ENCODE measurements at places on chromosomes 6 and 20. TPM values are rescaled to one million over a fixed set of nuclear protein-coding genes. Genes with fewer than 3 reads are reported as not detected.

Gene GCM1
- not detected for total RNA-seq

Gene RMND1
- 16.2 TPM for total RNA-seq

Gene C6orf58
- total RNA-seq = not detected

Gene OPRM1
- not detected for total RNA-seq

Gene FAM217A
- not detected for total RNA-seq

Gene CD24
- total RNA-seq = 1.5 TPM

Gene HIVEP1
- total RNA-seq = 9.4 TPM

Gene PHACTR1
- under 0.01 TPM for total RNA-seq

Gene ARFRP1
- 37.3 TPM for total RNA-seq

Gene TTK
- total RNA-seq = 11.2 TPM

Gene ENPP3
- total RNA-seq = 0.81 TPM

Gene ZNF165
- 0.16 TPM for total RNA-seq

Gene SULF2
- total RNA-seq = 12.3 TPM

Gene CAP2
- total RNA-seq = 4.7 TPM

Gene MBOAT1
- 0.49 TPM for total RNA-seq

Gene ERVFRD-1
- not detected for total RNA-seq

Gene SPATA25
- total RNA-seq = not detected

Gene COL12A1
- 194 TPM for total RNA-seq

Gene BTN1A1
- not detected for total RNA-seq

Gene IL20RA
- total RNA-seq = not detected

Gene BLCAP
- total RNA-seq = 44.4 TPM

Gene CDH26
- 0.32 TPM for total RNA-seq

Gene SLC32A1
- not detected for total RNA-seq

Gene TRIM15
- not detected for total RNA-seq

Gene EMILIN3
- not detected for total RNA-seq

Gene NINL
- 3.2 TPM for total RNA-seq

Gene RBM24
- total RNA-seq = 1.3 TPM

Gene AGER
- total RNA-seq = 1.6 TPM

Gene TGM2
- 85.5 TPM for total RNA-seq

Gene GID8
- total RNA-seq = 21.5 TPM

Gene NTSR1
- total RNA-seq = not detected

Gene EBF4
- total RNA-seq = 0.49 TPM

Gene PNPLA1
- 0.49 TPM for total RNA-seq

Gene CFAP206
- total RNA-seq = not detected

Gene PSMF1
- 122 TPM for total RNA-seq

Gene C20orf144
- total RNA-seq = not detected

Gene KHDC1L
- total RNA-seq = not detected

Gene TRIM40
- not detected for total RNA-seq

Gene TCF15
- total RNA-seq = not detected

Gene PRDM13
- not detected for total RNA-seq

Gene POU5F1
- not detected for total RNA-seq

Gene FRK
- total RNA-seq = 2.9 TPM

Gene CLIC5
- not detected for total RNA-seq

Gene SLC35D3
- not detected for total RNA-seq

Gene VWA7
- not detected for total RNA-seq

Gene POU3F2
- not detected for total RNA-seq

Gene ESR1
- under 0.01 TPM for total RNA-seq

Gene IL22RA2
- total RNA-seq = not detected

Gene TPX2
- total RNA-seq = 20.9 TPM

Gene ANKEF1
- total RNA-seq = under 0.01 TPM

Gene CTAGE9
- not detected for total RNA-seq

Gene FGD2
- total RNA-seq = not detected

Gene FAM162B
- 5.4 TPM for total RNA-seq

Gene THEMIS
- not detected for total RNA-seq

Gene MAPK13
- total RNA-seq = 3.8 TPM

Gene C20orf202
- total RNA-seq = not detected

Gene ZC2HC1B
- total RNA-seq = not detected

Gene FIG4
- 12.5 TPM for total RNA-seq

Gene CHMP4B
- 41.2 TPM for total RNA-seq

Gene GMNN
- 11.0 TPM for total RNA-seq

Data from cardiac atrium fibroblast (primary cell).